ENCODE measurements at places on chromosomes 5 and 9.

GRCh38 chr9:69331444-69331843, 6.4 kb downstream of the ENTREP1 start:
- DNase-seq = no peak

GRCh38 chr5:125558466-125558865, 812.0 kb upstream of the ZNF608 start:
- no peak for DNase-seq

- DNase-seq = no peak
These were observed 6.5 kb downstream of the LIX1 start for GRCh38 chr5:97135868-97136267.

DNA sequence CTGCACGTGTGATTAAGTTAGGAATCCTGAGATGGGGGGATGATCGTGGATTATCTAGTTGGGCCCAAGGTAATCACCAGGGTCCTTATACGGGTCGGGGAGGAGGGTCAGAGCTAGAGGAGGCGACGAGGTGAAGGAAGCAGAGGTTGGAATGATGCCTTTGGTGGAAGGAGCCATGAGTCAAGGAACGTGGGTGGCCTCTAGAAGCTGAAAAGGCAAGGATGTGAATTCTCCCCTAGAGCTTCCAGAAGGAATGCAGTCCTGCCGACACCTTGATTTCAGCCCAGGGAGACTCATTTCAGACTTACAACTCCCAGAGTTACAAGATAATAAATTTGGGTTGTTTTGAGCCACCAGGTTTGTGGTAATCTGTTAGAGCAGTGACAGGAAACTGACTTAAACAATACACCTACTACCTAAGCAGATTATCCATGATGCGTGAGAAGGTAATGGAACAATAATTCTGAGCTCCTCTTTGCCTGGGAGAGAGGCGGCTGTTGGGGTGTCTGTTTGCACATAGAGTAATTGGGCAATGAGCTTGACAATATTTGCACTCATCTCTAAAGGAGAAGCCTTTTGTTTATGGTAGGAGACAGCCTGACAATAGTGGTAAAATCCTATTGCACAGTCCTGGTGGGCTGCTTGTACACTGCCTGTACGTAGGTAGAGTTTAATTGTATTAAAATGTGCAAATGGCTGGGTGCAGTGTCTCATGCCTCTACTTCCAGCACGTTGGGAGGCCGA, 129.3 kb upstream of the IER5L start:
- no peak for DNase-seq

- no peak for DNase-seq
These were observed 1277.7 kb upstream of the NUDT12 start for GRCh38 chr5:104840284-104840683.

GRCh38 chr9:3887786-3888496, 362.1 kb upstream of the RFX3 start:
- no peak for DNase-seq

DNA sequence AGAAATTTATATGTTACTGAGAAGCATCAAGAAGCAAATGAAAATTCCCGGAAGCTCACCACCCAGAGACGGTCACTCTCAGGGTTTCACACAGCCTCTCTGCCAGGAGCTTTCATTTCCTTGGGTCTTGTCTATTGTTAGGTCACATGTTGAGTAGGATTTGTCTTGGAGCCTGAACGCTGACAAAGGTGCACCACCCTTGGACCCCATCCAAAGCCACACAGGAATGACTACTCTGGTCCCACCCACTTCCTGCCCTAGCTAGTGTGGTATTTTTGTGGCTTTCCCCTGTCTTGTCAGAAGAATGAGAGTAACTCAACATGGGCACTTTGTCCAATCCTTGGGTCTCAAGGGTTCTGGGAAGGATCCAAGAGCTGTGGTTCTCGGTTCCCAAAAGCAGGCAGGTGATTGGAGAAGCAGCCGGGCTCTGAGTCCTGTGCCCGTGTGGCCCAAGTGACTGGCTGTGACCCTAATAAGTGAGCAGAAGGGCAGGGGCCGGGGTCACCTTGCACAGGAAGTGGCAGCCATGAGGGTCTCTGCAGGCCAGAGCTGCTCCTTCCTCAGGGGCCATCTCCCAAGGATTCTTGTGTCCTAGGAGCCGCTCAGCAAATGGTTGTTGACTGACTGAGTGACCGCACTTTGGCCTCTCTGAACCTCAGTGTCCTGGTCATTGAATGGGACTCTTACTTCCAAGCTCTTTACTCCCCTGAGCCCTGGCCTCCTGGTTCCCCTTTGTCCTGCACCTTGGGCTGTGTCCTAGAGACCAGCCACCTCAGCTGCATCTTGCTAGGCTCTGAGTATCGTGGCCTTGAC, 6.9 kb downstream of the FGD3 start:
- no peak for DNase-seq

DNA sequence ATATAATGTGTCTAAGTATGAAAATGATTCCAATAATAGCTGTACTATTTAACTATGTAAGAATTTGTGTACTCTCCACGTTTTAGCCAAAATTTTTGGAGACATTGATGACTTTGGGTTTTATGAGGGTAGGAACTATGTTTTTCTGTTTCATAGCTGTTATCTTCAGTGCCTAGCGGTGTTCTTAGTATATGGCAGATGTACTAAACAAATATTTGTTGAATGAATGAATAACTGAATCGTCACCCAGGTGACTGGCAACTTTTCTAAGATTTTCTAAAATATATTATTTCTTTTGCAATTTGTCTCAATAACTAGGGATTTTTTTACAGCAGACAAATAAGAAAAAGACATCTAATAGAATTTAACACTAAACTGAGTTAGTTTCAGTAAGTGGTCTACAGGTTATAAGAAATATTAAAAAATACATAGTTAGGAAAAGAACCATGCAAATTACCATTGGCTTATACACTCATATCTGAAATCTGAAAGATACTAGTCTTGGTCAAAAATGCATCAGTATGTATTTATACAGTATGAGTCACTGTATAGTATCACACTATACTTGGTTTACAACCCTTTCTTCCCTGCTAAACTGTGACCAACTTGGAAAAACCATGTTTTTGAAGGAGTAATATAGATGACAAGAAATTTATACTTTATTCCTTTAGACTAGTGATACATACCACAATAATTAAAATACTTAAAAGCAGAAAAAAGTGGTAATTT, 10.5 kb upstream of the ERCC6L2 start:
- DNase-seq = no peak

DNA sequence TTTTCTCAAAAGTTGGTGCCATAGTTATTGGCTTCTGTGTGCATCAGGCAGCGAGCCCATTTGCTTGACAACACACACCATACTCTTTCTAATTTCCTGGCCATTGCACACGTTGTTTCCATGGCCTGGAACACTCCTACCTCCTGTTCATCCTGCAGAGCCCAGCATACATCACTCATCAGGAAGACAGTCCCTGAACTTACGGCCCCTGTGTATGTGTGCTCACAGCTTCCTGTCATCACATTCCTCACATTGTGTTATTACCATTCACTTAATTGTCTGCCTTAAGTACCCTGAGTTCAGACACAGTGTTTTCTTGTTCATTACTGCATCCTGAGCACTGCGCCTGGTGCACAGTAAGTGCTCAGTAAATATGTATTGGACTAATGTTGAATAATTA, 355.9 kb downstream of the PRELID2 start:
- DNase-seq = no peak

DNA sequence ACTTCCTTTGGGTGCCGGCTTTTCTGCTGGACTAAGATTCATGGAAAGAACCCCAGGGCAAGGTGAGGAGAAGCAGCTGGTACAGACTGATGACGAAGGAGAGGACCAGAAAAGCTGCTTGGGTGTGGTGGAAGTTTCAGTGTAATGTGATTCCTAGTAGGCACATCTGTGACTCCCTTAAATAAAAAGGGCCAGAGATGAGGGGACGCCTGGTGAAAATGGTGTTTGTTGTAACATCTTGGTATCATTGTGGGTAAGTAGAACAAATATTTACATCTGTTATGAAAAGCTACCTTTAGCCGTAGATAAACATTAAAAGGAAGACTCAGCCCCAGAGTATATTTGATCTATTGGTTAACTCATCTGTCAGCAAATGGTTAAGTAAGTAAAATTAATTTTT, 33.8 kb downstream of the OTULINL start:
- DNase-seq = no peak

DNA sequence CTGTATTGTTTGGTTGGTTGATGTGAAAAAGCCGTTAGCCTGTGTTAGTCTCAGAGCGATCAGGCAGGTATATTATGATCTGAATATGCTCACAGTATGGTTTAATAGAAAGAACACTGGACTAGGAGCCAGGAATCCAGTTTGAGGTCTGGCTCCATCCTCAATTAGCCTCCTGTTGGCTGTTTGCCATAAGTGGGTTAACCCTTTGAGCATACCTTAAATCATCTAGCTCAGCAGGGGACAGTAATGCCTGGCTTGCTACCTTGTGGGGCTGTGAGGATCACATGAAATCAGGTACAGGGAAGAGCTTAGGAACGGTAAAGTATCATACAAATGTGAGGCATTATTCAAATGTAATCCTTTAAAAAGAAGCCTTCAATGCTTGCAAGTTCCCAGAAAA, 104.7 kb downstream of the CMYA5 start:
- no peak for DNase-seq

GRCh38 chr9:126500600-126501382, 112.9 kb upstream of the LMX1B start:
- DNase-seq = peak; percentile 25

- DNase-seq = no peak
These were observed 412.7 kb downstream of the CTNND2 start for GRCh38 chr5:11491404-11492075.

GRCh38 chr5:109373932-109374331, 35.8 kb downstream of the PJA2 start:
- no peak for DNase-seq

DNA sequence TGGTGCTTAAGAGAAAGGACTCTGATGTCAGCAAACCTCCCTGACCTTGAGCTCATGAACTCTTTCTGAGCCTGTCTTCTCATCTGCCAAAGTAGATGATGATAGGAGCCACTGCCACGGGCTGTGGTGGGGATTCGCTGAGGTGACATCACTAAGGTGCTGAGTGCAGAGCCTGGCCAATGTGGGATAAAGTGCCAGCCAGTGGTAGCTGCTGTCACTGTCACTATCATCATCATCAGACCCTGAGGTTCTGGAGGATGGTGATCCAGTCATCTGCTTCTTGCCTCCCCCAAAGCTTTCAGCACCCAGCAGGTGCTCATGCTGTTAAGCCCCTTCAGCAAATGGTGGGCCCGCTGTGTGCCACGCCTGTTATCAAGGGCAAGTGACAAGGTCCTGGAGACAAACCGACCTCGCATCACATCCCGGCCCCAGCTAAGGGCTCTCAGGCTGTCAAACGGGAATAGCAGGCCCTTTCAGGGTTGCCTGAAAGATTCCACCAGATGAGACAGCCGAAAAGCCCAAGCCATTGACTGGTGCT, 6.4 kb downstream of the FPGS start:
- no peak for DNase-seq

GRCh38 chr9:75087289-75087823, 599 bp downstream of the NMRK1 start:
- no peak for DNase-seq

- DNase-seq = peak; percentile 22
These were observed 185.9 kb downstream of the ERCC6L2 start for GRCh38 chr9:96061293-96061987.

GRCh38 chr9:25716220-25716872, 38.1 kb upstream of the TUSC1 start:
- no peak for DNase-seq

DNA sequence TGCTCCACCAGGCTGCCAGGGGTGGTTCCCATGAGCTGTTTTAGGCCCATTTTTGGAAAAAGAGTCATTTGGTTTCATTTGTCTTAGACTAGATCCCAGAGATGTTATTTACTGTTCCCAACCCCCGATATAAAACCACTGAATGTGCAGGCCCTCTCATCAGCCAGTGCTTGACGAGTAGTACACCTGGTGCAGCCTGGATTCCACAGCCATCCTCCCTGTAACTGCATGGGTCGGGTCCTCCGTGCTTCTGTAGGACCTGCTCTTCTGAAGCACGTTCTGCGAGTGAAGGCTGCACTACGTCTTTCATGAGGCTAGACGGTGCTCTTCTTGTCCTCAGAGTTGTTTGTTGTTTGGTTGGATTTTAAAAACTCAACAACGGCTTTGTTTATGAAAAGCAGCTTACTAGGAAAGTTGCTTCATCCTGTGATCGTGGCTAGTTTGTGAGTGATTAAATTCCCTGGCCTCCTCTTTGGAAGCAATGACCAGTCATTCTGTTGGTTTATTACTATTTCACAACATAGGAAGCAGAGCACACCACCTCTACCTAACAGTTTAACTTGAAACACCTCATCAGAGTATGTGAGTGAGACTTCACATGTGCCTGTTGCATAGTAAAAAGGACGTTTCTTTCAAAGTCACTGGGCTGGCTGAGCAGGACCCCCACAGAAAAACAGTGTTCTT, 135.2 kb downstream of the AOPEP start:
- DNase-seq = no peak

- DNase-seq = no peak
These were observed 38.3 kb upstream of the KCNV2 start for GRCh38 chr9:2679011-2679410.

- DNase-seq = no peak
These were observed 22.6 kb upstream of the MAMDC2 start for GRCh38 chr9:70020991-70021571.

DNA sequence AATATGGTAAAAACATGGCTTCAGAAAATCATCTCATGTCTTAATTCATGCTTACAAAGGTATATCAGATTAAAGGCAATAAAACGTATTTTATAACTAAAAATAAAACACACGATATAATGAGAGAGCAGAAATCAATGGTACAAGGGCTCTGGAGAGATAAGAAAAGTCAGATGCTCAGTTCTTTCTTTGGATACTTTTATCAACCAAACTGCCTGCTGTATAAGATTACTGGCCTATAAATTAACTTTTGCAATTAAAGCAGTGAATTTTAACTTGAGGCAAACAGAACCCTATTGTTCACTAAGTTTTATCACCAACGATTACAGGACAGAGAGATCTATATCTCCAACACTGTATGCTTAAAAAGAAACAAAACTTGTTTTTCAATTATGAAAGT, 42.1 kb upstream of the HNRNPA0 start:
- DNase-seq = no peak

DNA sequence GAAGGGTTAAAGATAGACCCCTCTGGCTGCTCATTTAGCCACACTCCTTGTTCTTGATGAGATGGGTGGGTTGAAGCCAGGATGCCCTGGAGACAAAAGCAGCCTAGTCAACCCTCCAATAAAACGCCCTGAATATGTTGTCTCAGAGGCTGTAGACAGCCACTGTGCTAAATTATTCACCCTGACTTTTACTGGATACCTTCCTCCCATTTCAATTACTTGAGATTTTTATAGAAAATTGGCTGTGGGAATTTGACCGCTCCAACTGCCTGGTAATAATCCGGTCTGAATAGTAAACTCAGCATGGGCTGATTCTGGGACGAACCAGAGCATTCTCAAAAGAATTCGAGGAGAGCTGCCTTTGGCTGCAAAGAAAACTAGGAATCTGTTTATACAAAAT, 104.2 kb downstream of the SNX18 start:
- DNase-seq = no peak

- no peak for DNase-seq
These were observed 298.9 kb upstream of the EDIL3 start for GRCh38 chr5:84683594-84683993.
